ENCODE measurements at places on chromosomes 3 and 15.
A peak's percentile ranks its signal among the peaks of the same experiment; 100 is the strongest.

DNA sequence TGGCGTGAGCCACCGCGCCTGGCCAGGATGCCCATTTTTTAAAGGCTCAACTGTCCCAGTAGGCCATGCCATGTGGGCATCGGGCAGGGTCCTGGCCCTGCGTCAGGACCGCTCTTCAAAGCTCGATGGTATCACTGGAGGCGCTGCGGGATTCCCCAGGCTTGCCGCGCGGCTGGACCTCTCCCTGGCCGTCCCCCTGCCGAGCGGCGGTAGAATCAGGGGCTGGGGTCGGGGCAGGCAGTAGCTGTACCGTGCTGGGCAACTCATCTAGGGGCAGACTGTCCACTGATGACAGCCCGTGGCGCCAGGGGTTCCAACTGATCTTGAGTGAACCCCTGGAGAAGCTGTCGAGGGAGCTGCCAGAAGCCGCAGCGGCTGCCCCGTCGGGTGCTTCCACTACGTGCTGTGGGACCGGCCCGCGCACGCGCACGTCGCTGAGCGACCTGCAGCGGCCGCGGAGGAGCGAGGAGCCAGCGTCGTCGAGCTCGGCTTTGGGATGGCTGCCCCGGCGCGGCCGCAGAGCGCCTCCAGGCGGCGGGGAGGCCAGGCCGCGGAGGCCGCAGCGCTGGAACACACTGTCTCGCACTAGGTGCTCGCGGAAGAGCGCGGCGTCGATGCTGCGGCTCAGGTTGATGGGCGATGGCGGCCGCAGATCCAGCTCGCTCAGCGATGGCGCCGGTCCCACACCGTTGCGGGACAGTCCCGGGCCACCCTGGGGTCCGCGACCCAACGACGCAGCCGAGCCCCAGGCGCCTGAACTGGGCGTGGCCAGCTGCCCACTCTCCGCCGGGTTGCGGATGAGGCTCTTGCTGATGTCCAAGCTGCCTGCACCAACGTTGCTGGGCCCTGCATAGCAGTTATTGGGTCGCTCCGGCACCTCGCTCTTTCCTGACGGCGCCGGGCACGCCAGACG is 5.8 kb downstream of the PRRT3 start:
- DNase-seq = peak; percentile 89

GRCh38 chr3:170802164-170803151 is 67.5 kb downstream of the RPL22L1 start:
- DNase-seq = no peak

GRCh38 chr3:166897811-166898210 is 482.3 kb downstream of the ZBBX start:
- DNase-seq = no peak

GRCh38 chr15:80572337-80572736 is 122.8 kb upstream of the ABHD17C start:
- DNase-seq = no peak

- DNase-seq = no peak
Measured at GRCh38 chr3:16604887-16605602, at the start of gene DAZL. Gene DAZL, minus strand, starts transcription at chr3:16605423. Its CDS starts 218 bp downstream, at chr3:16605205.

DNA sequence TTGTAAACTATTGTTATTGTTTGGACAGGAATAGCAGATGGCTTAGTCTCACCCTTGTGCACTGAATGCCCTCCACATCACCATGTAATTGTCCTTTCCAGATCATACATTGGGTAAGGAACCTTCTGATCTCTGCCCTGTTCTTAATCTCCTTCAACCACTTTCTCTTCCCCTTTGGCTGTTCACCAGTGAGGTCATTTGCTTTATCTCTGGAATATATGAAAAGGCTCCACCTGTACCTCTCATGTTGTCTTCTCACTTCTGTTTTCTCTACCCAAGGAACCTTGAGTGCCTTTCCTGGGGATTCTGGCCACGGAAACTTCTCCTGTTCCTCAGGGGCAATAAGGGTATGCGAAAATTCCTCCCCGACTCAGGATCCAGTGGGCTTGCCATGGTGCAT is 28.5 kb downstream of the MCTP2 start:
- DNase-seq = no peak

DNA sequence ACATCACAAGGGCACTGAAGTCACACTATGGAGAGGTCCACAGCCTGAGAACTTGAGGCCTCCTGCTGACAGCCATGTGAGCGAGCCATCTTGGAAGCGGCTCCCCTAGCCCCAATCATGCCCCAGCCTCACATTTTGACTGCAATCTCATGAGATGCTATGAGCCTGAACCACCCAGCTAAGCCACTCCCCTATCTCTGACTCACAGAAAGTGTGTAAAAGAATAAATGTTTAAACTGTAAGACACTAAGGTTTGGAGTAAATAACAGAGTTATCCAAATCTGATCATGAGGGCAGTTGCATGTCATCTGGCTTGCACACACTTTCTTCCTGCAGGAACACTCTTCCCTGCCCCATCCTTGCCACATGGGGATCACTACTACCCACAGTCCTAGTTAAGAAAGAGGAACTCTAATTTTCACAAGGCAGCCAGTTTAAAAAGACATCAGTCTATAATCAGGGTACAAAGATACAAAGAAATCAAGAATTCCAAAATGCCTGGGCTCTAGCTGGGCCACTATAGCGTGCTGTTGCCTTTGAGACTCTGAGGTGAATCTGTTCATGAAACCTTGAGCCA is 494.2 kb downstream of the FOXP1 start:
- no peak for DNase-seq

GRCh38 chr15:101215681-101216080 is 36.2 kb downstream of the CHSY1 start:
- no peak for DNase-seq

- no peak for DNase-seq
Measured at GRCh38 chr15:40282869-40283614, at the start of gene ANKRD63. Gene ANKRD63, minus strand, starts transcription at chr15:40283064. Its CDS starts 478 bp downstream, at chr15:40282586.

DNA sequence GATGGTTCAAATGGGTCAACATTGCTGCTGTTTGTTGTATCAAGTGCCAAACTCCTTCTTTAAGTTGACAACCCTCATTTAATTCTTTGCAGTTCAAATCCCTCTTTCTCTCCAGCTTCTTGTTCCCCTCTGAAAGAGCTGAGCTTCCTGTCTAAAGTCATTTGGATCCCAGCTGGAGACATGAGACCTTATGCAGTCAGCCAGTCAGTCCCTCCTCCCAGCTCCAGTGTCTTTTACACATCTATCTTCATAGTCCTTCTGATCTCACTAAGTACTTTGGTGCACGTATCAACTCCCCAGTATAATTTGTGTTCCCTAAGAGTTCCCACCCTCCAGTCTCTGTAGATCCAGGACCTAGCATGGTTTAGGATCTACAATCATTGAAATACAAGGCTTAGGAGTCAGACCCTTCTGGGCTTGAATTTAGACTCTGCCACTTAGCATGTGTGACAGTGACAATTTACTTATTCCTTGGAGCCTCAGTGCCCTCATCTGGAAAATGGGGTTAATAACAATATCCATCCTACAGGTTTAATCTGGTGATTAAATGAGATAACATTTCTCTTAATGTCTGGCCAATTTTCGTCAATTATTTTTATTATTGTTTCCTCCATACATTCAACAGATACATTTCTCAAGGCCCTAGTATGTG is 102.8 kb upstream of the SEMA6D start:
- DNase-seq = no peak

DNA sequence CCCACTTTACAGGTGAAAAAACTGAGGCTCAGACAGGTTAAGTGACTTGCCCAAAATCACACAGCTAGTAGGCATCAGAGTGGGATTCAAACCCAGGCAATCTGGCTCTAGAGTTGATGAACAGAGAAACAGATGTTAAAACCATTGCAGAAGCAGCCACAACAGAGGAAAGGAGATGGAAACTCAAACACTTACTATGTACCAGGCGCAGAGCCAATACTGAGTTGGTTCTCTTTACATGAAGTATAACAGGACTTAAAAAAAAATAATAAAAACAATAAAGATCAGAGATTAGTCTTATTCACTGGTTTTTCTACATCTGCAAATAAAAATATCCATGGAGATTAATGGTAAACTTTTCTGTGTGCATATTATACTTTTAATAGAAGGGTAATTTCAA is 84.9 kb upstream of the SPATA12 start:
- DNase-seq = no peak

- DNase-seq = no peak
Measured at GRCh38 chr15:58535337-58535736, 103.5 kb downstream of the LIPC start.

DNA sequence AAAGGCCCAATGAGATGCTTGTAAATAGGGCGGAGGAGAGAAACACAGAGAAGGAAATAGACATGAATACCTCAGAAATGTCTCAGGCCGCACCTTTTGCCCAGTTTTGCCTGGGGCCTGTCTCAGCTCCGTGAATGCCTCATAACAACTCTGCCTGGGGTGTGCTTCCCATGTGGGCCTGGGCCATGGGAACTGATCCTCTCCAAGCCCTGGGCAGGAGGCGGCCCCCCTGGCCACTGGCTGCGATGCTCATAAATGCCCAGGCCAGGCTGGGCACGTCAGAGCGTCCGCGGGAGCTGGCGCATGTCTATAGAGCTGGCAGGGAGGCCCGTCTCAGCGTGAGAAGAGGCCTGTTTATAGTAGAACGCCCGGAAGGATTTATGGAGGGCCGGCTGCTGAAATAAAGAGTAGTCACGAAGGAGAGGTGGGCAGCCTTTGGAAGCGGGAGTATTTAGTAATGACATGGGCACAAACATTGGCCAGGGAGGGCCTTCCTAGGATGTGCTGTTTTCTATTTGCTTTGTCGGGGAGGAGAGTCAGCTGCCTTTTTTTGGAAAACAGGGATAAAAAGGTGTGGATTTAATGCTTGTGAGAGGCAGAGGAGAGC is 85.9 kb upstream of the IGF1R start:
- DNase-seq = no peak

DNA sequence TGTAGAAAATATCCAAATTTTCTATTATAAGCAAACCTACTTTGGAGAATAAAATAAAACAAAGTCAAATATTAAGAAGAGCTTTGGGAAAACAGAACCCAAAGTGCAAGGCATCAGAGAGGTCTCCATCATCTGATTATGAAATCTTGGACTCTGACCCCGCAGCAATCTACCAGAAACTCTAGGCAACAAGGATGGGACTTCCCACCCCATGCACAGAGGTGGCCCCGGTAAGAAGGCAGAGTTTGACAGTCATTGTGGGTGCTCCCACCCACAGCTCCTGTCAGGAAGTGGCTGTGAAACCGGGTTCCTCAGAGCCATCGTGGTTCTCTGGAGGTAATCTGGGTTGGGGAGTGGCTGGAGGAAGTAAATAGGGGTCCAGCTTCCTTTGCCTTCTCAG is 37.0 kb upstream of the TJP1 start:
- DNase-seq = no peak

- DNase-seq = no peak
Measured at GRCh38 chr3:72820415-72820814, 27.8 kb downstream of the SHQ1 start.

DNA sequence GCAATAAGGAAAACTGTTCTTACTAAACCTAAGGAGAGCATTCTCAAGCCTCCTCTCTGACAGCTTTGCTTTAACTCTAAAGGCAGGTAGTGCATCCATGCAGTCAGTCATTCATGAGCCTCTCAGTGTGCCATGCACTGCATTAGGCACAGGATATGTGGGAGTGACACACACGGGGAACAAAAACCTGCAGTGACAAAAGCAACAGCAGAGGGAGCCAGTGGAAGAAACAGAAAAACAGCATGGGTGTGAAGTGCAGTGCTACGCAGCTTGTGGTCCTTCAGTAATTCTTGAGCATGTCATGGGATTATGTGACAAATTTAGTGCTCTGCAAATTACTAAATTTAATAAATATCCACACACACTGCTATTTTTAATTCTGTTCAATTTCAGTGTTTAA is 230.7 kb downstream of the BBX start:
- peak; percentile 6 for DNase-seq

DNA sequence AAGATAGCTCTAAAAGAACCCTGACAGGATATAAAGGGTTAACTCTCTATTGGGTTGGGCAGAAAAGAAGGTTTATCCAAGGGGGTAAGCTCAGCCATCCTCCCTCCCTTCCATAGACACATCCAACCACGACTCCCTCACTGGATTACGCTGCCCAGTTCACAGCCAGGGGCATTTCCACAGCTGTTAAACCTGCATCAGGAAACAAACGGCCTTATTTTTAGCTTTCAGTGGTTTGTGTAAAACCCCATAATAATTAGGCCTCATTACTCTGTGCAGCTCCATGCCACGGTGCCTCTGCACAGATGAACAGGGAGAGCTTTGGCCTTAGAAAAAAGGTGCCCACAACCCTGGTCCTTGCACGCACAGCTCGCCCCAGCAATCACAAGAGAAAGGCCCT is 110.6 kb downstream of the GABRB3 start:
- DNase-seq = no peak

DNA sequence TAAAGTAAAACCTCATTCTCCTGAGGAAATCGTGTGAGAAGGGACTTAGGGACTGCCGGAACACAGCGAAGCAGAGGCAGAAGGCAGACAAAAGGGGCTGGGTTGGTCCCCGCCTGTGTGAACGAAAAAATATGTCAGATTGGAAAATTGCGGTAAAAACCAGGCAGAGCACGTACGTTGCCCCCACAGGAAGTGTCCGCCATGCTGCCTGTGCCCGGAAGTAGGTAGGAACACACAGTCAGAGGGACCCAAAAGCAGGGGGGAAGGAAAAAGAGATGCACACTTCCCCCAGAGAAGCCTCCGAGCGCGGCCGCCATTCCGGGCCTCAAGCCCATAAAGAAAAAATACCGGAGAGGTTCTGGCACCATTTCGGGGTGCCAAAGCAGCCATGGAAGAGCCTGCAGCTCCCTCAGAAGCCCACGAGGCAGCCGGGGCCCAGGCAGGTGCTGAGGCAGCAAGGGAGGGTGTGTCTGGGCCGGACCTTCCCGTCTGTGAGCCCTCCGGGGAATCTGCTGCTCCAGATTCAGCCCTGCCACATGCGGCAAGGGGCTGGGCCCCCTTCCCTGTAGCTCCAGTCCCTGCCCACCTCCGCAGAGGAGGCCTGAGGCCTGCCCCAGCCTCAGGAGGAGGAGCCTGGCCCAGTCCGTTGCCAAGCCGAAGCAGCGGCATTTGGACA is at the start of gene MKRN3:
MKRN3 (plus strand) TSS at position 280 of the 676 bp plus-strand sequence; CDS start at position 389, 109 bp downstream.
- no peak for DNase-seq

DNA sequence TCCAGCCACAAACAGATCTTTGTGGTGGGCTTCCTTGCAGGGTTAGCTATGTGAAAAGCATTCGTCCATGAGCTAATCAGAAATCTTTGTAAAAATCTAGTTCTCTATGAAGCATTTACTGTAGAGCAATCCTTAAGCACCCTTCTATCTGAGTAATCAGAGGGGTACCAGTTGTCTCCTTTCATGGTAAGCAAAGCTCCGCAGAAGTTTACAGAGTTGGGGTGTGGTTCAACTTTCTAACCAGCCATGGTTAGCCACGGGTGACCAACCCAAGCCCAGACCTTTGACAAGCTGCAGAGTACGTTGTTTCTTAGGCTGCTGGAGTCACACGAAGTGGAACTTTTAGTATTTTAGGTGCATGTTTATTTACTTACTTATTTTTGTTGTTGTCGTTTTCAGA is 77.4 kb downstream of the FLNB start:
- DNase-seq = no peak

DNA sequence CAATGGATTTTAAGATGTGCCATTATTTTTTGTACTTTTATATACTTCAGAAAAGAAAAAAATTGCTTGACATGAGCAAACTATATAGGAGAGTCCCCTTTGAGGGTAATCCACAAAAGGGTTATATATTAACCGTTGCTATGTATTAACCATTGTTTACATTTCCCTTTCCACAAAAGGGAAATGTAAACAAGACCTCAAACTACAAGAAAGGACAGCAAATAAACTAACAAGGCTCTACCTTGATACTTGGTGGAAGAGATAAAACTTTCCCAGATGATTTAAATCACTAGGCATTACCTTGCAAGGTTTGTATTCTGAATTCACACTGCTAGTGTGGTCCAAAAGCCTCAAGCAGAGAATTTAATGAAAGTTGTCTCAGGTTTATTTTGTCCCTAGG is 616.3 kb upstream of the BCHE start:
- no peak for DNase-seq
